ENCODE measurements at places on chromosomes 6 and 20.

GRCh38 chr6:116328528-116328903, 42.2 kb upstream of the DSE start:
- DNase-seq = no peak

GRCh38 chr20:2780948-2781347, 19.5 kb downstream of the CPXM1 start:
- no peak for DNase-seq

GRCh38 chr20:19120569-19120968, 91.9 kb upstream of the SLC24A3 start:
- no peak for DNase-seq

- peak; percentile 60 for DNase-seq
These were observed 5.5 kb downstream of the MANBAL start for GRCh38 chr20:37295001-37295400.

- DNase-seq = peak; percentile 48
These were observed 9.3 kb downstream of the HLA-DOA start for GRCh38 chr6:33000055-33000454.

DNA sequence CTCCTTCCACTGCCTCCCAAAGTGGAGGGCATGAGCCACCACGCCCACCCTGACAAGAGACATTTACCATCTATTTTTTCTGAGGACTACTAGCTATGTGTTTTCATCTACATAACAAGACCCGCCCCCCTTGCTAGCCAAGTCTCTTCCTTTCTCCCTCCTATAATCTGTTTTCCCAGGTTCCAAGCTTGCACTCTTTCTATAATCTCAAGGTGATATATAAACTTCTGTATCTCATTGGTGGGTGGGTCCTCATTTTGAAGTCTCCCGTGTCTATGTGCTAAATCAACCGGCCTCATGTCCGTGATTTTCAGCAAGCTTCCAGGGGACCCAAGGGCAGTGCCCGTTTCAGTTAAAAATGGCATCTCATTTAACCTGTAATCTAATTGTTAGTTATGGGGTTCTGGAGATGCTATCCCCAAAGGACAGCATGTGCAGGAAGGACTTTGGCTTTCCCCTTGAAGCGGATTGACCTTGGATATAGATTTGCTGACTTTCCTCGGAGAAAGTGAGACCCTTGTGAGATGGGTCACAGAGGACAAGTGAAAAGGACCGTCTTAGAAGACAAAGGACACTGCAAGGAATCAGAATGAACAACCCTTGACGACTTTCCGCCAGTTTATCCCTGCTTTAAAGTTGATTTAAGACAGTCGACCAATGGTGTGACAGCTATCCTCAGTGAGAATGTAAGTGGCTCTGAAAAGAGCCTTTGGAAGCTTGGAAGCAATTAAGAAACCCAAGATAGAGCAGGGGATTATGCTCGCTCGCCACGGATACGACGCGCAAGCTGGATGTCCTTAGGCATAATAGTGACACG, 22.4 kb downstream of the OR2B2 start:
- DNase-seq = no peak

All from activated CD4-positive, alpha-beta T cell treated with anti-CD3 and anti-CD28 coated beads, Interleukin-10, Interleukin-2, amounts not matched to agents 100 ng/mL and 50 ng/mL, durations not matched to agents 16 hours and 8 hours (primary cell).